HEK293T (cell line): ENCODE measurements at places on chromosomes 3 and 15.

GRCh38 chr3:195162033-195162669 is 108.8 kb downstream of the XXYLT1 start:
- DNase-seq = no peak

- DNase-seq = no peak
These were observed 930.3 kb downstream of the NTRK3 start for GRCh38 chr15:87326269-87326668.

- no peak for DNase-seq
These were observed 314.7 kb upstream of the ATP10A start for GRCh38 chr15:26177816-26178215.

DNA sequence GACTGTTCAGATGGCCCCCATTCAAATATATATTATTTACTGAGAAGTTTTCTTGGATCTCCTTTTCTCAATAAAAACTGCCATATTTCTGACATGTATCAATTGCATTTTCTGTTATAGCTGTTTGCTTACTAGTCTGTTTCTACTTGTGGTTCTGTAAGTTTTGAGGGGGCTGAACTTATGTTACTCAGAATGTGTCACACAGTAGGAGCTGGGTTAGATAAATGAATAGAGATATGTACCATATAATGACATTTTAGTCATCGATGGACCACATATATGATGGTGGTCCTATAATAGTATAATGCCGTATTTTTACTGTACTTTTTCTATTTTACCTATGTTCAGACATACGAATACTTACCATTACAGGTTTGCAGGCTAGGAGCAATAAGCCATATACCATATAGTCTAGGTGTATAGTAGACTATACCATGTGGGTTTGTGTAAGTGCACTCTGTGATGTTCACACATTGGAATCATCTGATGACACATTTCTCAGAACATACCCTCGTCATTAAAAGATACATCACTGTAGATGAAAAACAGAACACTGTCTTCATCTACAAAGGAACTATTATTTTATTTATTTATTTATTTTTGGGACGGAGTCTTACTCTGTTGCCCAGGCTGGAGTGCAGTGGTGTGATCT is 22.3 kb downstream of the PPP4R2 start:
- DNase-seq = no peak

- DNase-seq = peak; percentile 48
These were observed 885 bp downstream of the CDV3 start for GRCh38 chr3:133574260-133574881.

DNA sequence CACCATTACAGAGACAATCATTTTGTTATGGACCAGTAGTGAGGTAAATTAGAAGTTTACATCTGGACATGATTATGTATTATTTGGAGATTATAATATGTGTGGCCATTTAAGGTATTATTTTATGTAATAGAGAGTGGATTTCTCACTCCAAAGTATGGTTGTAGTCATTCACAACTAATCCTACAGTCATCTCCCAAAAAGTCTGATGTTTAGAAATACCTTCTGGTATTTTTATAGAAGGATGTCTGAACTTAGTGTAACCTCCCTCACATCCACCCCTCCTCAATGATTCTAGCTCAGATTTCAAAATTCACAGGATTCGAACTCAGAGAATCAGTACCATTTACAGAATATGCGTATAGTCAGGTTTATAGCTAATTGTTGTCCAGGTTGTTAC is 346.6 kb upstream of the MEIS2 start:
- DNase-seq = no peak

GRCh38 chr3:154209499-154209898 is 88.3 kb downstream of the ARHGEF26 start:
- no peak for DNase-seq

DNA sequence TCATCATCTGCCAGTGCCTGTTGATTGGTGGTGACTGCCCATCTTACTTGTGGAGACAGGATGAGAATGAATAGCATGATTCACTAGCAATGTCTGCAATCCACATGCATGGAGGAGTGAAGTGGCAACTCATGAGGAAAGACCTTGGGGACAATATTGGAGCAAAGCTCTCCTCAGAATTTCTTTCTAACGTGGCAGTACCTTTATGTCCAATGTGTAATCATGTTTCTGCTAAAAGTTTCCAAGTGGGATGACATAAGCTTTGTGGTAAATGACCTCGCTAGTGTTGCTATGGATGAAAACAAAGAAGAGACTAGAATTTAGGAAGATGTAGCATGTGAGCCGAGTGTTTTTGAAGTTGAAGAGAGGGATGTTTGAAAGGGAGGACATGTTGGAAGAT is 117.8 kb downstream of the CPNE4 start:
- DNase-seq = no peak

DNA sequence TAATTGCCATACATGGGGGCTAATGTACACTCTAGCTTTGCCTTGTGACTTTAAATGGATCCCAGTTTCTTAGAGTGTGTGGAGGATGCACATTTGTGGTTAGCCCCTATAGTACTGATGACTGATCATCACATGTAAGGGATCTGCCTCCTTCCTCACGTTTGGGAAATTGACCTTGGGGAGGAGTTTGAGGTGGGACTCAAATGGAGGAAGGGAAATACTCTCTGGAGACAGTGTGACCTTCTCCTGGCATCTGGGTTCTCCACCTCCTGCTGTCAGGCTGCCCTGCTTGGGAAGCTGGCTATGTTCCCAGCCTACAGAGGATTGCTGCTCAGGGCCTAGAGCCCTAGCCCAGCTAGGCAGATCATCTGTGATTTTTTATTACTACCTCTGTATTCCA is 48.7 kb downstream of the PPM1L start:
- DNase-seq = no peak

- no peak for DNase-seq
These were observed 207.3 kb downstream of the TUSC7 start for GRCh38 chr3:116916836-116917235.

DNA sequence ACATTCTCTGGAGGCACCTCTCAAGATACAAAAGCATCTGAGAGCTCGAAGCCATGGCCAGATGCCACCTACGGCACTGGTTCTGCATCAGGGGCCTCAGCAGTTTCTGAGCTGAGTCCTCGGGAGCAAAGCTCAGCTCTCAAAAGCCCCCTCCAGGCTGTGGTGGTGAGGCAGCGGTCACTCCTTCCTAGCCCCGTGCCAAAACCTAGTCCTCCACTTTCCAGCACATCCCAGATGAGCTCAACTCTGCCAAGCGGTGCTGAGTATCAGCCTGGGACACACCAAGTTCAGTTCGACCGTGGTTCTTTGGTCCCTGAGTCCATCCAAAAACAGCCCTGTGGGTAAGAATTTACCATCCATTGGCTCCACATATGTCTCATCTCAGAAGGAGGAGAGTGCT is 79.3 kb upstream of the STT3B start:
- no peak for DNase-seq

GRCh38 chr3:39577541-39577940 is 110.1 kb downstream of the MOBP start:
- no peak for DNase-seq

DNA sequence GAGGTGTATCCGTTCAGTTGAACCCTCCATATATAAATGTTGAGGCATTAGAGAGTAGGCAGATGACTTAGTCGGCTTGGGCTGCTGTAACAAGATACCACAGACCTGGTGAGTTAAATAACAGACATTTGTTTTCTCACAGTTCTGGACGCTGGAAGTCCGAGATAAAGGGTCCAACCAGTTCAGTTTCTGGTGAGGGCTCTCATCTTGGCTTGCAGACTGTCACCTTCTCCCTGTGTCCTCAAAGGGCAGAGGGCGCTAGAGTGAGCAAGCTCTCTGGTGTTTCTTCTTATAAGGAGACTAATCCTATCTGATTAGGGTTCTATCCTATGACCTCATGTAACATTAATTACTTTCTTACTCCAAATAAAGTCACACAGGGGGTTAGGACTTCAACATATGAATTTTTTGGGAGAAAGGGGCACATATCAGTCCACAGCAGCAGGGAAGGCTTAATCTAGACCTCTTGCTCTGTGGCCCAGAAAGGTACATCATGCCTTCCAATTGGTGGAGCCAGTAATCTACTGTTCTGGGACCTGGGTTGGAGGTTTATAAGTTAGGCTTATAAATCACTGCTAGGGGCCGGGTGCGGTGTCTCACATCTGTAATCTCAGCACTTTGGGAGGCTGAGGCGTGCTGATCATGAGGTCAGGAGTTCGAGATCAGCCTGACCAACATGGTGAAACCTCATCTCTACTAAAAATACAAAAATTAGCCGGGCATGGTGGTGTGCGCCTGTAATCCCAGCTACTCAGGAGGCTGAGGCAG is 26.3 kb upstream of the SLC28A2 start:
- no peak for DNase-seq

DNA sequence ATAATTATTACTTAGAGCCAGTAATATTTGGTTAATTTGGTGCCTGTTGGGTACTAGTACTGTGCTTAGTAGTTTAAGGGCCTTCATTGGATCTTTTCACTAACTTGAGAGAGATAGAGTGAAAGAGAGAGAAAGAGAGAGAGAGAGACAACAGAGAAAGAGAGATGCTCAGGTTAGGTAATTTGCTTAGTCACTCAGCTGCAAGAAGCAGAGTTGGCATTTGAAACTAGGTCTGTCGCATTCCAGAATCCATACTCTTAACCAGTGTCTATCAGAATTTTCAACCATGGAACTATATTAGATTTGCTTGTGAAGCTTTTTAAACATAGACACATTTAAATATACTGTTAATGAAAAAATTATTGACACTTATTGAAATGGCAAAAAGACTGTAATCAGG is 31.1 kb upstream of the NUDT16 start:
- DNase-seq = no peak

DNA sequence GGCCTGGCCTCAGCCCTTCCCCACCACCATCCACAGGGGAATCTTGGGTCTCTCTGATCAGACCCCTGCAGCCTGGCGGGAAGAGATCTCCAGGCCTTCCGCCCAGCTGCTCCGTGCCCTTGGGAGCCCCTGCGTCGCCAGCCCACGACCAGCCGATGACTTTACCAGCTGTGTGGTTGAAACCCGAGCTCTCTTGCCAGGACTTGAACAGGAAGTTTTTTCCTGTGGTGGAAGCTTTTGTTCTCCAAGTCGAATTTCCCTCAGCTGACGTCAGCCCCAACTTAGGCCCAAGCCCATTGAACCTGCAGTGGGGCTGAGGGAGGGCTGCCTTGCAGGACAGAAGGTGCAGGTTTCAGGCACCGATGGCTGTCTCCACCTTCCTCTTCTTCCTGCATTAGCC is 51.7 kb upstream of the SMAD3 start:
- no peak for DNase-seq

DNA sequence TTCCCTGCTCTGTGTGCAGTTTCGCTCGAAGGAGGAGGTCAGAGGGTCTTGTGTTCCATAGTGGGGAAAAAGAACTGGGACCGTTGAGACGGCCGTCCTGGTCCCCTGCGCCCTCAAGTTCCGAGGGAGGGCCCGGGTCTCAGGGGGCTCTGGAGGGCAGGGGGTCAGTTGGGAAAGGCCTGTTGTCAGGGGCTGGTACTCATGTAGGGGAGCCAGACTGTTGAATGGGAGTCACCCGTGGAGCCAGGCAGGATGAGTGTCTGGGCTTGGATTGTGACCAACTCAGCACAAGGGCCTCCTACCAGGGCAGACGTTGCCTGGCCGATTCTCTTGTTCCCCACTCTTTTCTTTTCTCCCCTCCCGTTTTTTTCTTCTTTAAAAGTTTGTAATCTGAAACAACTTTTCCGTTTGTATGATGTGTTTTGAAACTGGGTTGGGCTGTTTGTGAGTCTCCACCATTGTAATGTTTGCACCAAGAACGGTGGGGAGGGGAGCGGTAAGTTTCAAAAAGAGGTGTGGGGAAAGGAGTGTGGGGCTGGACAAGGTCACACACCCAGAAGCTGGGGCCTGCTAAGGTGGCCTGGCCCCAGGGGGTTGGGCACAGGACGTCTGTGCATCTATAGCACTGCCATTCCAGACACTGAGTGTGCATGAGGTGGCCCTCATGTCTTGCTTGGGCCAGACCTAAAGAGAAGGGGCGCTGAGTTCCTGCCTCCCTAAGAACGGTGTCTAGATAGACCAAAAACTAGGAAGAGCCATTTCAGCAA is 1.1 kb downstream of the CMTM7 start:
- DNase-seq = no peak

DNA sequence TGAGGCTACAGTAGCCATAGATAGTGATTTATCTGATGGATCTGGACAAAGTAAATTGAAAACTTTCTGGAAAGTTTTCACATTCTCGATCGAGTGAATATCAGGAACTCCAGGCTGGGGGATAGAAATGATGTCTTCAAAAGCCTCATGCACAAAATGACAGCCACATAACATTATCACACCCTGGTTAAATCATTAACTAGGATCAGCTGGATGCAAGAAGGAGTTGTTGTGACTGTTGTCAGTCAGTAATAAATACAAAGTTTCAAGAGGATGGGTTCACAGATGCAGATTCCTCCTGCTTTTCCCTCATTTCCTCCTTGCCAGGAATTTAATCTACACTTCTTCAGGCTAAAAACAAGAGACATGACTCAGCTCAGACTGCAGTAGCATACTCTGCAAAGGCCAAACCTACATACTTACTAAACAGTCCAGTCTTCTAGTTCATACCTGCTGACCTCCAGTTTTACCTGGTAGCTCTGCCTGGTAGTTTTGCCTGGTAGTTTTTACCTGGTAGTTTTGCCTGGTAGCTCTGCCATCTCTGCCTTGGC is 40.9 kb downstream of the C2CD4A start:
- no peak for DNase-seq

DNA sequence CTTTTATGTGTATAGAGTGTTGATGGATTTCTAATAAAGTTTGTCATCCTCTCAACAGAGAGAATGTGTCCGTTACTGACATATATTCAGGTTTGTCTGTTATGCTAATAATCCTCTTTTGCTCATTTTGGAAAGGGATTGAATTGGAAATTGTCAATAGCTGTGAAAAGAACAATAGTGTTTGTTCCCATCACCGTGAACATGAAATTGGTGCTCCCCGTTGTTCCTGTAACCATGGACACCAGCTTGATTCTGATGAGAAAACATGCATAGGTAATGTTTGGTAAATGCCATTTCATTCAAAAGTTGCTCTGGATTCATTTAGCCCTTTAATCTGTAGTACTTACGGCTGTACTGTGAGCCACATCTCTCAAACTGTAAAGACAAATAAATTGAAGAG is 707.0 kb upstream of the GOLIM4 start:
- no peak for DNase-seq

- no peak for DNase-seq
These were observed 52.5 kb downstream of the CYP11A1 start for GRCh38 chr15:74314795-74315438.

- no peak for DNase-seq
These were observed 453.7 kb downstream of the FOXP1 start for GRCh38 chr3:71129611-71130431.

DNA sequence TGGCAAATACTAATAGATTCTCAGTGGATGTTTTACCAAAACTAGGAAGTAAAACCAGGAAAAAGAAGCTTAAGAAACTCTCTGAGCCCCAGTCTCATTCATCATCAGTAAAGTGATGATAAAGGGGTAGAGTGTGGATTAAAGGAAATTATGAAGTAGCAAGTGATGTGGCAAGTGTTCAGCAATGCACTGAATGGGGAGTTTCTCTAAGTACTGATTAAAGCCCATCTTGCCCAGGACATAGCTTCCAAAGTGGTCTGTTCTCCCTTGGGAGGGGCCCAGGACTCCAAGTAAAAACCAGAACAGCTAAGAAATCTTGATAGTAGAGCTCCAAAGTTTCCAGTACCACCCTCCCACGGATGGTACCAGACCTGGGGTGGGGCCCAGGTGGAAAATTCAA is 137.3 kb downstream of the WNT5A start:
- no peak for DNase-seq
